ENCODE measurements at places on chromosomes 1 and 21.

GRCh38 chr1:207401578-207401977 is 52.5 kb upstream of the CR2 start:
- DNase-seq: no peak

GRCh38 chr1:40838980-40839942 is 22.9 kb downstream of the CITED4 start:
- no peak for DNase-seq

DNA sequence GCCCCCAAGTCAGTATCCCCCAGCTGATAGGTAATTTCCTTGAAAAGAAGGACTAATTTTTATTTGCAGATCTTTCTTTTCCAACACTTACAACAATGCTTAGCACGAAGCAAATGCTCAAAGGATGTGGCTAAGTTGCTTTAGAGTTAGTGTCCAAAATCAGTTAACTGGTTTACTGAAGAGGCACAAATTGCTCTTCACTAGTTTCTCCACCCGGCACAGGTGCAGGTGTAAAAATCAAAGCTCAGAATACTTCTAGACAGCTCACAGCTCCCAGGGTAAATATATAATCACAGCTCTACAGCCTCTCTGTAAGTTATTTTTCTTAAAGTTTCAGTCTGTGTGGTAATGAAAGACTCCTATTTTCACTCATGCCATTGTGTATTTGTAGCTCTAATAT is 361.8 kb downstream of the NEGR1 start:
- DNase-seq: no peak

DNA sequence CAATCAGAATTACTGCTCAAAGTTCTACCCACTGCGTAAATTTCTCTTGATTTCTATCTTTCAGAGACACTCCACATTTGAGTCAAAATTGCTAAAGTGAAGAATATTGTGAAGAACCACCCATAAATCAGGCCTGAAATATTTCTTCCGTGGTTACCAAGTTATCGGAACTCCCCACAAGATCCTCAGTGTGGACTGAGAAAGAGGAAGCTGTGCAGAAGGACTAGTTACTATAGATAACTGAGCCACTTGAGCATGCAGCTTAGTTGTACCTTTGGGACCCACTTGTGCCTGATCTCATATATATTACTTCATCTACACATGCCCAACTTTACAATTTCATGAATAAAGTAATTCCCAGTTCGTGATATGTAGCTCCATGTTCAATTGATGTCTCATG is 18.4 kb downstream of the RWDD3 start:
- no peak for DNase-seq

Data from stimulated activated CD8-positive, alpha-beta memory T cell treated with anti-CD3 and anti-CD28 coated beads, Interleukin-15, amount 100 ng/mL, for 4 hours (primary cell).